NCI-H774 (cell line): ENCODE measurements at places on chromosomes 6 and 20.

- no peak for DNase-seq
Observed at GRCh38 chr6:1296079-1296478, 15.8 kb upstream of the FOXQ1 start.

DNA sequence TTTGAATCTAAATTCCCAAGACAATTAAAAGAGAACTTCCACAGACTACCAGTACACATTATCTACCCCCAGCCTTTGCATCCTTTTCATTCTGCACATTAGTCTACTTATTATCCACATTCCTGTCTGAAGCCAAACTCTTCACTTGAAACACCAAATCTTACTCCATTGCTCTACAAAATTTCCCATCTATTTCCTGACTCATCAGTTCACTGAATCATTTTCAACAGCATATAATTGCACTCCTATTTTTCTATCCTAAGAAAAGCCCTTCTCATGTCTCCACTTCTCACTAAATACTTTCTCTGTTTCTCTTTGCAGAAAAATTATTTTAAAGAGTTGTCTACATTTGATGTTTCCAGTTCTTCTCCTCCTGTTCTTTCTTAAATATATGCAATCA lies 239.4 kb upstream of the FERMT1 start:
- no peak for DNase-seq

GRCh38 chr20:22795433-22795832 lies 211.1 kb upstream of the FOXA2 start:
- no peak for DNase-seq

DNA sequence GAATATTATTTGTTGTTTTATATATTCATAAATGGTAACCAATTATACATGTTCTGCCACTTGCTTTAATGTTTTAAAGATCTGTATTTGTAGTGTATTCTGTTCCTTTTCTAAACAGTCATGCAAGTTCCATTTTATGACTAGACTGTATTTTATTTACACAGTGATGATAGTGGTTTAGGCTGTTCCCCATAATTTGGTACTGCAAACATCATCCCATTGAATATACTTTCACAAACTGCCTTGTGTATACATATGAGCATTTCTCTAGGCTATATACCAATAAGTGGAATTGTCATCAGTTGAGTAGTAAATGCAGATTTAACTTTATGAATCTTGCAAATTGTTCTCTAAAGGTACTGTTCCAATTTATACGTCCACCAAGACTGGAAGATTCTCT lies 738.0 kb downstream of the EPHA7 start:
- DNase-seq = no peak

DNA sequence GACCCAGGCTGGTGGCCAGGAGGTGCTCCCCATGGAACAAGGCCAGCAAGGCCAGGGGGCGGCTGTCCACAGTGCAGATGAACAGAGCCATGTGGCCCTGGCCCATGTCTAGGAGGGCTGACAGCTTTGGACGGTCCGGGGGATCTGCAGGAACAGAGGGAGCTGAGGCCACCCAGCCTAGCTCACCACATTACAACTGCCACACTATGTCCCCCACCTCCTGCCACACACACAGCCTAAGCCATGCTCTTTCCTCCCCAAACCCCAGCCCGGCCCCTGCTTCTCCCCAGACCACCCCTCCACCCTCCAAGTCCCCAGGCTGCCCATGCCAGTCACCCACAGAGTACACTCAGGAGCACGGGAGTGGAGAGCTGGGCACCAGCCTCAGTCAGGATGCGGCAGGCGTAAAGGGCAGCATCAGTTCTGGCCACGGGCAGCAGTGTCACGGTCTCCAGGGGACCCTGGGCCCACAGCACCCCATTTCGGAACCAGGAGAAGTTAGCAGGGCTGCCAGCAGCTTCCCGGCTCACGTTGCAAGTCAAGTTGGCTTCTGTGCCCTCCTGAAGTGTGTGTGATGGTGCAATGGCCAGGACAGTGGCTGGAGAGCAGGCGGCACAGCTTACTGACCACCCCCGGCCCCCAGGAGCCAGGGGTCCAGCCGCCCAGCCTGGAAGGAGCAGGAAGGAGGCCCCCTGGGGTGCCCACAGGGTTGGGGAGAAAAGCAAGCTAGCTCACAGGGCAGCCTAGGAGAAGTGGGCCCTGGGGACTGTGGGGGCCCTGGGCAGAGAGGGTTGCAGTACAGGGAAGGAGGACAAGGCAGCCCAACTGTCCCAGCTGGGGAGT lies 15.2 kb upstream of the ADAM33 start:
- DNase-seq = no peak

DNA sequence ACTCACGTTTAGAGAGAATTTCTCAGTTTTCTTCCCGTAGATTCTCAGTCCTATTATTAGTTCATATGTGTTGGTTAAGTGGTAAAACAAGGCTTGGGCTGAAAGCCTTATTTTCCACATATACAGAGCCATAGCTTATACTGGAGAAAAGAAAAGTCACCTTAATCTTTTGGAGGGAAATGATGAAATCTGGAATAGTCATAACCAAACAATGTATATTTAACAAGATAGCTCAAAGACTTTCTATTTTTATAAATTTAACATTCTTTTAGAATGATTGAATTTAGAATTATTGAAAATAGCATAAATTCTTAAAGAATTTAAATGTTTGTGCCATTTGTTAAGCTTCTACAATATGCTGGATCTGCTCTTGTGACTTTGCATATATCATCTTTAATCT lies 85.8 kb downstream of the CDKAL1 start:
- no peak for DNase-seq

- peak; percentile 70 for DNase-seq
Observed at GRCh38 chr20:52837378-52837777, 134.8 kb upstream of the TSHZ2 start.

DNA sequence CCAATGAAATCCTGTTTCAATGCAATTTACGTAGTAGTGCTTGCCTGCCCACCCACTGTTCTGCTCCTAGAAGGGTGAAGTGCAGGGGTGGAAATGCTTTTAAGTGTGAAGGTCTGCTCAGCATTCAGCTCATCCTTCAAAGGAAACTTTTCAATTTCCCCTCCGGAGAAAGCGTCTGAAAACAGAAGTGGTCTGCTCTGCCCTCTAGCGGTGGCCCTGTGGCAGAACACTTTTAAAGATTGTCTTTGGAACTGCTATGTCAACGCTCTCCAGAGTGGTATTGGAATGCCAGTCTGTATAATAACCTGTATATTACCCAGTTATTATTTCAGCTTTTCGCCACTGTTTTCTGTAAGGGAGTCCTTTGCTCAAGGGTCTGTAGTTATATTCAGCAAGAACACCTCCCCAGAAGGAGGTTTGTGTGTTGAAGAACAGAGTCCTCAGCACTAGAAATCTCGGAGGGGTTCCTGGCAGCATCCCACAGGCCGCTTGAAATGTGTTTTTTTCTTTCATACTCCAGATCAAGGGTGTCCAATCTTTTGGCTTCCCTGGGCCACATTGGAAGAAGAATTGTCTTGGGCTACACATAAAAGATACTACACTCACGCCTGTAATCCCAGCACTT lies 63.1 kb upstream of the KLHL31 start:
- peak; percentile 45 for DNase-seq

- no peak for DNase-seq
Observed at GRCh38 chr6:87089135-87089534, 5.8 kb downstream of the CGA start.

DNA sequence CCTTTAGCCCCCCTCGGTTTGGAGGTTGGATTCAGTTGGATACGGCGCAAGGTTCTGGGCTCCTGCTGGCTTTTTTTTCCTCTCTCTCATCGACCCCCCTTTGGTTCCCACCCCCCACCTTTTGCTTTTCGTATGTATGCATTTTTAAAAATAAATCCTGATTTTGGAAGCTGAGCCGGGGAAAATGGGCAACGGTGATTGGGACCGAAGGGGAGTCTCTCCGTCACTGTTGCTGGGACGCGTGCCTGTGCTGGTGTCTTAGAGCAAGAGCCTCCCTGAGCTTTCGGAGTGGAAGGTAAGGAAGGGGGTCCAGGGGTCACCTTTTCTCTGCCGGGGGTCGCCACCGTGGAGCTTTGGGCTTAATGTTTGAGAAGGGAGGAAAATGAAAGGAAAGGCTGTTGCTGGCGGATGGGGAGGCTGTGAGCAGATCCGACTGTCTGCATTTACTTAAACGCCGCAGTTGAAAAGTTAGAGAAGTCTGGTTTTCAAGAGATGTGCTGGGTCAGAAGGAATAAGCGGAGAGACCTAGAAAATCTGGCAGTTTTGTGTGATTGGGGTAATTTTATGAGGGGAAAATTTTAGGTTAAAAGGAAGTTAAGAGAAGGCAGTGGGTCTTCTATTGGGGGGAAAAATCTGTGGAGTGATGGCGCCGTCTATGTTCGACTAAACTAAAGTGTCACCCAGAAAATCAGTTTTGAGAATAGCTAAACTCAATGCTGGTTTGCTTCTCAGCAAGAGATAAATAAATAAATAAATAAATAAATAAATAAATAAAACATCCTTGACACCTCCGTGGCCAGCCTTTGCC lies 828 bp downstream of the ADGRB3 start:
- DNase-seq = peak; percentile 21
